ENCODE measurements at places on chromosomes 3 and 15.

DNA sequence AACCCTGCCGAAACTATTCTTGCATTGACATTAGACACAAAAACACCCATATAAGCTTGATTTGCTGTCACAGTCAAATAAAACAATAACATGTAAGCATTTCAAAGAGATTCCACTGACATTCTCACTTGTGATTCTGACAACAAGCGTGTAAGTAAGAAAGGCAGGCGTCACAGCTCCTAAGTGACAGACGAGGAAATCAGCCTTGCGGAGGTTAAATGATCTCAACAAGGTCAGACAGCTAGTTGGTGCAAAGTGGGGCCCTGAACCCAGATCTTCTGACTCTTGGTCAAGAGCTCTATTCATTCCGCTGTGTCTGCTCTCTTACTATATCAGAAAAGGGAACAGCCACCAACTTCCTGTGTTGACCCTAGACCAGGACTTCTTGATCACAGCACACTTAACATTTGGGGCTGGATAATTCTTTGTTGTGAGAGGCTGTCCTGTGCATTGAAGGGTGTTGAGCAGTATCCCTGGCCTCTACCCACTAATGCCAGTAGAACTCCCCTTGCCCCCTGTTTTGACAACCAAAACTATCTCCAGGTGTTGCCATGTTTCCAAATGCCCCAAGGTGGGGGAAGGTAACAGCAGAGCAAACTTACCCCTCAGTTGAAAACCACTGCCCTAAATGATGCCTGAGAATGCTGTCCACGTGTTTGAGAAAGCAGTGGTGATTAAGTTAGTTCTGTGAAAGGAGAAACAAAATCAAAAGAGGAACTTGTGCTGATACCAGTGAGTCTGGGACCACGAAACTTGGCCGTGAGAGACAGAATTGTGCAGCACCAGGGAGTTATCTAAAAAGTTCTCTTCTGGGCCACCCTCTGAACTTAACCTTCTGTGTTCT, 86.1 kb downstream of the LIPC start:
- peak; percentile 59 for DNase-seq

GRCh38 chr3:106349191-106349881, 480.5 kb upstream of the CBLB start:
- DNase-seq, result no peak

DNA sequence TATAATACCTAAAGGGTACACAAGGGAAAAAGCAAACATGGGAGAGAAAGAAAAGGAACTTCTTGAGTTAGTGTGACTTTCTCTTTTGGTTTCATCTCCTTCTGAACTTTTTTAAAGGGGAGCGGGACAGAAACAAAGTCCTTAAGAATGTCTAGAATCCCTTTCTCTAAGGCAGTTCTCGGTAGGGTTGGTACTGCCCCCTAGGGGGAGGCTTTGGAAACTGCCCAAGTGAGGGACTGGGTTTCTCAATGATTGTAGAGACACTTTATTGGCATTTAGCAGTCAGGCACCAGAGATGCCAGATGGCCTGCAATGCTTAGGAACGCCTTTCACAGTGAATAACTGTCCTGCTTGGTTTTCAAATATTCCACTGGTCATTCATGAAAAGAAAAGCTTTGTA, 172.7 kb downstream of the WDR72 start:
- DNase-seq, result peak; percentile 8

DNA sequence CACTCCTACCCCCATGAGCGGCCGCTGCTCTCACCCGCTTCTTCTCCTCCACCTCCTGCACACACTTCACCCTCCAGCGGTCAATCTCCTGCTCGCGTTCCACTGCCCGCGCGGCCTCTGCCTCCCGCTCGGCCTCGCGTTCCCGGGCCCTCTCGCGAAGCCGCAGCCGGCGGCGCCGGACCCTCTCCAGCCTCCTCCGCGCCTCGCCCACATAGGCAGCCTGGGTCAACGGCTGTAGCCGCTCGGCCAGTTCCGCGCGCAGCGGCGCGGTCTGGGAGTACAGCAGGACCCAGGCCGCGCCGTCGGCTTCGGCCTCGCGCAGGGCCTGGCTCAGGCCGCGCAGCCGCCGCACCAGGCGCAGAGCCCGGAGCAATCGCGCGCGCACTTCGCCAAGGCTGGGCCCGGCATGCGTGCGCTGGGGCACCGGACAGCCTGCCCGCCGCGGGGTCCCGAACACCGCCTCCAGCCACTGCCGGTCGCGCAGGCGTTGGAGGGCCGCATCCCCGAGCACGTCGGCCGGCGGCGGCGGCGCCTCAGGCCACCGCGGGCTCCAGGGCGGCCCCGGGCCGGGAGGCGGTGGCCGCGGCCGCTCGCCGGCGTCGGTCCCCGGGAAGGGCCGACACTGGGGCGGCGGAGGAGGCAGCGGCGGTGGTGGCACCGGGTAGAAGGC, 595 bp downstream of the PDCD7 start:
- DNase-seq, result no peak

- no peak for DNase-seq
Measured at GRCh38 chr15:45111390-45112142, 2.4 kb downstream of the DUOX2 start.

- no peak for DNase-seq
Measured at GRCh38 chr15:100812802-100813201, 66.8 kb upstream of the ALDH1A3 start.

DNA sequence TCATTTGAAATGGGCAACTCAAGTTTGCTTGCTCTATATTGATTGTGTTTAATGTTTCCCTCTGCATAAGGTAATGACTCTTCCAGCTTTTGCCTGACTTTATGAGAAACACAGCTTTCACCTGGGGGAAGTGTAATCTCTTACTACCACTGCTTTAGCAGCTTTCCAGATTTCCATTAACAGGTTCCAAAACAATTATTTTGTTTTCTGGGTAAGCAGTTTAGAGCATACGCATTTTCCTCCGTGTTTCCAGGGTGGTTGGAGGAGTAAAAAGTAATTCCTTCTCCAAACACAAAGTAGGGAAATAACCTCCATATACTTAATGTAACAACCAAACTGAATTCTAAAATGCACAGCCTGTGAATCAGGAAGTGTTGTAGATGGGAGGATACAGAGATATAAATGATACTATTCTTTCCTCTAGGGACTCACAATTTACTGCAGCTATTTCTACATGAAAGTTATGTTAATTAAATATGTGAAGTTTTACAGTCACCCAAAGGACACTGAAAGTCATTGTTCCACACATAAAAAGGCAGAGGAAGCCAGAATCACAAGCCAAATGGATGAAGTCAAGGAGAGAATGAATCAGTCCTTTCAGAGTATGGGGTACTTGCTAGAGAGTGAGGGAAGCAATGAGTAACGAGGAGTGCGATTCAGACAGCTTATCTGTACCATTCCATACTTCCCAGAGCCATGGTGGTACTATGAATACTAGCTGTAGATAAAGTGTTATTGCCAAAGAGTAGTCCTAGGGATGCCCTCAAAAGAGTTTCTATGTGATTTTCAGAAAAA, 16.6 kb downstream of the ST3GAL6 start:
- no peak for DNase-seq

DNA sequence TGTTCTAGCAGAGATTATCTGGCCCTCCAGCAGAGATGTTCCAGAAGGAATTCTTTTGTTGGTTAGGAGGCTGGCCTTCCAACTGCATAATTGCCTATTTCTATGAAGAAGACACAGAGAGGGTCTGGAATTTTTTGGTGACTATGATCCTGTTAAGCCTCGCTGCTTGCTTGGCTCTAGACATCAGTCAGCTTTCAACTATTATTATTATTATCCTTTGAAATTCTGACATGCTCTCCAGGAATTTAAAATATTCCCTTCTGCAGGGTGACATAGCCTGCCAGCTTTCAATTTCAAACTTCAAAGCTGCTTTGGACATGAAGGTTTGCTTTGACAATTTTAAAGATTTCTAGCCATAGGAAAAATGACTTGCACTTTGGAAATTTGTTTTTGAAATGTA, 26.3 kb upstream of the ZNF148 start:
- DNase-seq, result no peak

DNA sequence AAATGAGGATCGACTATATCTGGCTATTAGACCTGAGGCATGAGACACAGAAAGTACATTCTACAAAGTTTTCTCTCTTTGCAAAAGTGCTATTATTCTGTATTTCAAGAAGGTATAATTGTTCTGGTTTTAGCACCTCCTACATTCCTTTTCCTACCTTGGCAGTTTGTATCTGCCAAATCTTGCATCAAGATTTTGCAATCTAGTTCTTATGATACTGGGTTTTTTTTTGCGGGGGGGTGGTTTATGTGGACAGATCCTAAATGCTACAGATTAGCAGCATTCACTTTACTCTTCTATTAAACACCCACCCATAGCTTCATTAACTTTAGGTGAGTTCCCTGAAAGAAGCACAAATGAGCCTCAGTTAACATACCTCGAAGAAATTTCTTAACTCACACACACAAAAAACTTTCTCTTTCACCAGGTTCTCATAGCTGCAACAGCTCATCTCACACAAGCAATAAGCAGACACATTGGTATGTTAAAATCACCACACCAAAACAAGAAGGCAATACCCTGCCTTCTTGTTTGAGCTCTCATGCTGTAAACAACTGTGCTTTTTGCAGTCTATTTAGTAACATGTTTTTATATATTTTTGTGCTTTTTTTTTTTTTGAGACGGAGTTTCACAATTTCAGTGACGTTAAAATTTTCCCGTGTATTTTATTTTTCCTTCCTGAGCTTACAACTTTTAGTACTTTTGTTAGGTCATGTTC, 73.0 kb upstream of the VGLL4 start:
- DNase-seq, result no peak

DNA sequence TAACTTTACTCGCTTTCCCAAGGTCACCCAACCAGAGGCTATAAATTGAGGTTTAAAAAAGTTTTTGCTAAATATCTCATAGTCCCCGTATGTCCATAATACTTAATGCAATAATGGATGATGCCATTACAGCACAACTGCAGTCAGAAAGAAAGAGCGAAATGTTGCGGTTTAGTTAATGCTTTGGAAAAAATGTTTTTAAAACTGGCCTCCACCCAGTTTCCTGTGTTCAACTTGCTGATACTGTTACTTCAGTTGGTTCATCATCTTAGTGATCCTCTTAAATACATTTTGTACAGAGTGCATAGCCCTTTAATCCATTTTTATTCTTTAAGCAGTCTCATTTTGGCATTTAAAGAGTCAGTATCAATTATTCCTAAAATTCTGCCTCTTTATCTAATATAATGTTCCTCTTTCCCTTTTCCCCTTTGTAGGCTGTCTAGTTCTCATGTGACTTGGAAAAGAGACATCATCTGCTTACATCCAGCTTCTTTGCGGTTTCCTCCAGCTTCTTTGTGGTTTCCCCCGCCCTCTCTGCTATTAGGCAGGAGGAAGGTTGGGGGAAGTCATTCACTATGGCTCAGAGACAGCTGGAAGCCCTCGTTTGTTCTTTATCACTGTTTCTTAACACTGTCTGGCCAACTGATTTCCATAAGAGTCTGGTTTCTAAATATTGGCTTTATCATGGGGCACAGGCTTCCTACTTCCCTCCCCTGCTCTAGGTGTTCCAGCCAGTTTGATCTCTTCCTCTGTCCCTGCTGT, 154.3 kb downstream of the GOLIM4 start:
- no peak for DNase-seq

DNA sequence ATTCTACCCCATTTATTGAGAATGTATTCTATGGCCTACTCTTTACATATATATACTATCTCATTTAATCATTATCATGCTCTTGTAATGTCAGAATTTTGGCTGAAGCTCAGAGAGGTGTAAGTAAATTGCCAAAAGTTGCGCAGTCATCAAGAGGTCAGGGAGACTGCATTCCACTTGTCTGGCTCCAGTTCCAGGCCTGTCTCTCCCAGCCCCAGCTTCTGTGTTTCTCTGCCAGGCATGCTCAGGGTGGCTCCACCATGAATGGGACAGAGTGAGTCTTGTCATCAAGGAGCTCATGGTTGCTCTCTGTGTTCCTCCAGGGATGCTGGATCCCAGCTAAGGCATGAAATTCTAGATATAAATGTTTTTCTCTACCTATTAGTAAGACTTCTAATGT, 635.1 kb upstream of the MDFIC2 start:
- DNase-seq, result no peak

DNA sequence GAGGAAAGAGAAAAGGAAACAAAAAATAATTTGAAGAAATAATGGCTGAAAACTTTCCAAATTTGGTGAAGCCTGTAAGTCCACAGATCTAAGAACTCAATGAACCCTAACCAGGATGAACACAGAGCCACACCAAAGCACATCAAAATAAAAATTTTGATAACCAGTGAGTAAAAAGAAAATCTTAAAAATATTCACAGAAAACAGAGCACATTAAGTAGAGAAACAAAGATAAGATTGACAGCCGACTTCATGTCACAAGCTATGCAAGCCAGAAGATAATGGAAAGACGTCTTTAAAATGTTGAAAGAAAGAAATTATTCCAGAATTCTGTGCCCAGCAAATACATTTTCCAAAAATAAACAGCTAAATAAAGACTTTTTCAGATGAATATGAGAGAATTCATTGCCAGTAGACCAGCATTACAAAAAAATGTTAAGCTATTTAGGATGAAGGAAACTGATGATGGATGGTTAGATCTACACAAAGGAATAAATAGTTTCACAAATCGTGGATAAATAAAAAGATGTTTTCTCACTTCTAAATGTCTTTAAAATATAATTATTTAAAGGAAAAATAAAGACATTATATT, 140.2 kb upstream of the SKOR1 start:
- DNase-seq, result no peak

- DNase-seq, result no peak
Measured at GRCh38 chr15:96093063-96093462, 237.4 kb upstream of the NR2F2 start.

- DNase-seq, result peak; percentile 15
Measured at GRCh38 chr3:124492824-124493223, 237.4 kb upstream of the UMPS start.

GRCh38 chr15:23566651-23567050, 1.2 kb downstream of the MKRN3 start:
- no peak for DNase-seq

DNA sequence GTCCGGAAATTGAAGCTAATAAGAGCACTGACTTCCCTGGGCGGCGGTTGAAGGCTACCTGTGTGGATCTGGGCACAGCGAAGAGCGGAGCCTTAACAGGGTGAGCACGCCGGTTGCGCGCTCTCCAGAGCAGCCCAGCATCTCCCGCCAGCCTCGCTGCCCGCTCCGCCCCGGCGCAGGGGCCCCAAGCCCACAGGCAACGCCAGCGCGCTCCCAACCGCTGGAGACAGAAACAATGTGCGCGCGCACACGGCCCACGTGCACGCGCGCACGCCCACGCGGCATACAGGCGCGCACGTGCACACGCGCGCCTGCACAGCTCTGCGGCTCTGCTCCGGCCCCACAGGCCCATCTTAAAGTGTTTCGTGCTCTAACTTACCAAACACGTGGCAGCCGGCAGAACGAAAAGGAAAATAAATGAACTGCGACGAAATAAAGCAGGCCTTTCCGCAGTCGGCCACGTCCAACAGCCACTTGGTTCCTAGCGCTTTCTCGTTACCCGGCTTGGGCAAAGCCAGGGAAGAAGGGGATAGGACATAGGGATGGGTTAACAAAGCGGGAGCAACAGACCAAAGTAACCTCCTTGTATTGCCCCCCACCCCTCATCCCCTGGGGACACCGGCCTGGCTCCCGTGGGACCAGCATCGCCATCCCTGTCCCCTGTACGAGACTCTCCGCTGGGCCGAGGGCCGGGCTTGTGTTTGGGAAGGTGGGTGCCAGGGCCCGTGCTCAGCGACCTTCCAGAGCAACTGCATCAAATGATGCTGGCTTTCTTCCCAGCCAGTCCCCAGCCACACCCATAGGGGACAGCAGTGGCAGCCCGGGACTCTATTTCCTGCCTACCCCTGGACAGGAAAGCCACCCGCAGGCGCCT, 203.7 kb downstream of the ABHD5 start:
- peak; percentile 19 for DNase-seq

GRCh38 chr3:136068708-136069107, 103.2 kb downstream of the PPP2R3A start:
- no peak for DNase-seq

- no peak for DNase-seq
Measured at GRCh38 chr3:127959041-127959440, 44.0 kb downstream of the KBTBD12 start.

Data from GM12864 (cell line).